RPMI8226 (cell line): ENCODE measurements at places on chromosomes 13 and 19.

GRCh38 chr19:15813916-15814315, 1.5 kb downstream of the OR10H1 start:
- no peak for DNase-seq

DNA sequence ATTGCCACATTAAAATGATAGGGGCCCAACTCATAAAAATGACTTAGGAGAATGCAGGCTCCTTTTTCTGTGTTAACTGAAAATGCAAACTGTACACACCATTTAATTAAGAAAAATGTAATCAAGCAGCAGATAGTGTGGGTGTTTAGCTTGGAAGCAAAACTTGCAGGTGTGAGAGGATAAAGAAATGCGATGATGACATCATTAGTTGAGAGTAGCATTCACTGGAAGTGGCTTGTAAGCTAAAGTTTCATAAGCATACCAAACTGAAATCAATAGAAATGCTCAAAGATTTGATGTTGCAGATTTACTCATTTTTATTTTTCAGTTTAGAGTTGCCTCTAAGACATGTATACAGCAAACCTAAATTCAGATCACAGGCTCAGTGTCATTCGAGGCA, 86.6 kb downstream of the PRR20E start:
- peak; percentile 3 for DNase-seq

DNA sequence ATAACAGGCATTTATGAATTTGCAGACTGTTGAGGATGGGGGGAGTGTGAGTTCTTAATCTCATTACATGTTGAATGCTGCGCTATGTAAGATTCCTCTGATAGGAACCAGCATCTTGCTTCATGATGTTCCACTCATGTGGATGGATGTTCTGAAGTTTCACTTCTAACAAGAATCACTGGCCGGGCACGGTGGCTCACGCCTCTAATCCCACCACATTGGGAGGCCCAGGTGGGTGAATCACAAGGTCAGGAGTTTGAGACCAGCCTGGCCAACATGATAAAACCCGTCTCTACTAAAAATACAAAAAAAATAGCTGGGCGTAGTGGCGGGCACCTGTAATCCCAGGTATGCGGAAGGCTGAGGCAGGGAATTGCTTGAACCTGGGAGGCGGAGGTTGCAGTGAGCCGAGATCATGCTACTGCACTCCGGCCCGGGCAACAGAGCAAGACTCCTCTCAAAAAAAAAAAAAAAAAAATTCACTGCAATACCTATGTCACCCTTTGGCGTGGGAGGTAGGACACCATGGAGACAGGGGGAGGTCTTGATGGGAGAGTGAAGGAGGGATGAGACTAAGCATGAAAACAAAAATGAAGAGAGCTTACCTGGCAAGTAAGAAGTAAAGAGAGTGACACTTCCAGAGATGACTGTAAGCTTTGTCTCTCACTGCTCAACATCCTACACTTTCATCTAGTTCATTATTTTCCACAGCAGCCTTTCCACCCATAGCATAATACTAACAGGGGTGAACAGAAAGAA, 133.0 kb downstream of the DCT start:
- DNase-seq = no peak

- DNase-seq = no peak
These were observed 1.4 kb downstream of the SIAH3 start for GRCh38 chr13:45850027-45850613.

DNA sequence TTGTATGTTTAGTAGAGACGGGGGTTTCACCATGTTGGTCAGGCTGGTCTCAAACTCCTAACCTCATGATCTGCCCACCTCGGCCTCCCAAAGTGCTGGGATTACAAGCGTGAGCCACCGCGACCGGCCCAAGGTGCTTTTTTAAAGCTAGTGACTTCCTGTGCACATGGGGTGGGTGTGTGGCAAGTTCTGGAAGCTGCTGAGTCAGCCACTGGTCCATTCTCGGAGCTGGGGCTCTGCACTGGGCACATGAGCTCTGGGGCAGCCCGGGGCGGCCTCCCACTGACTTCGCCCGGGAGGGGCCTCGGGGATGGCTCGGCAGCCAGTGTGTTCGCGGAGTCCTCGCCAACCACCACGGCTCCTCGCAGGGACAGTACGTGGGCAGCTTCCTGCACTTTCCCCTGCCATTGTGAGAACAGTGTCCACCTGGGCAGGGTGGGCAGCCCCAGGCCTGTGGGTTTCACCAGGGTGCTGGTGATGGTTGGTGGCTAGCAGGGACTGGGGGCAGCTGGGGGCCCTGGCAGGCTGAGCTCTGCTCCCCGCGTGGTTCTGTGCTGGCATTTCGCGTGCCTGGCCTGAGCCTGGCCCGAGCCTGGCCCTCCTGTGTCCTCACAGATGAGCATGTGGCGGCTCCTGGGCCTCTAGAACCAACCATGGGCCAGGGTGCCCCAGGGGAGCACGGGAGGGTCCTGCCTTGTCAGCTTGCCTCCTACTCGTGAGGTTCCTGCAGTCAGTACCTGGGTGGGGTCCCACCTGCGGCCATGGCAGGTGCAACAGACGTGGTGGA, 12.2 kb downstream of the CBARP start:
- DNase-seq = no peak

GRCh38 chr19:30391052-30391451, 18.9 kb downstream of the ZNF536 start:
- no peak for DNase-seq

DNA sequence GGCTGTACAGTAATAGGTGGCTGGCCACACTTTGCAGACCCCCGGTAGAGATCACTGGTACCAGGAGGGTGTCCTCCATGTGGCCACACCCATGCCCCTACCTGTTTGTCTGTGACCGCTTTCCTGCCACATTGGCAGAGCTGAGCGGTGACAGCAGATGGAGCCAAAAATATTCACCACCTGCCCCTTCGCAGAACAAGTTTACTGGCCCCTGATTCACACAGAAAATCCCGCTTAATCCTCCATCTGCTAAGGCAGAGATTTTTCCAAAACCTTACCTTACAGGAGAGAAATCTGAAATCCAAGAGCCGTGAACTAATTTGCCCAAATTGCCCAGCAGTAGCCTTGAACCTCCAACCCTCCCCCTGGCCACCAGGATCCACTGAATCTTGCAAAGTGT, 52.1 kb downstream of the MYO9B start:
- no peak for DNase-seq

- DNase-seq = no peak
These were observed 42.8 kb downstream of the SLC6A16 start for GRCh38 chr19:49282184-49282583.

DNA sequence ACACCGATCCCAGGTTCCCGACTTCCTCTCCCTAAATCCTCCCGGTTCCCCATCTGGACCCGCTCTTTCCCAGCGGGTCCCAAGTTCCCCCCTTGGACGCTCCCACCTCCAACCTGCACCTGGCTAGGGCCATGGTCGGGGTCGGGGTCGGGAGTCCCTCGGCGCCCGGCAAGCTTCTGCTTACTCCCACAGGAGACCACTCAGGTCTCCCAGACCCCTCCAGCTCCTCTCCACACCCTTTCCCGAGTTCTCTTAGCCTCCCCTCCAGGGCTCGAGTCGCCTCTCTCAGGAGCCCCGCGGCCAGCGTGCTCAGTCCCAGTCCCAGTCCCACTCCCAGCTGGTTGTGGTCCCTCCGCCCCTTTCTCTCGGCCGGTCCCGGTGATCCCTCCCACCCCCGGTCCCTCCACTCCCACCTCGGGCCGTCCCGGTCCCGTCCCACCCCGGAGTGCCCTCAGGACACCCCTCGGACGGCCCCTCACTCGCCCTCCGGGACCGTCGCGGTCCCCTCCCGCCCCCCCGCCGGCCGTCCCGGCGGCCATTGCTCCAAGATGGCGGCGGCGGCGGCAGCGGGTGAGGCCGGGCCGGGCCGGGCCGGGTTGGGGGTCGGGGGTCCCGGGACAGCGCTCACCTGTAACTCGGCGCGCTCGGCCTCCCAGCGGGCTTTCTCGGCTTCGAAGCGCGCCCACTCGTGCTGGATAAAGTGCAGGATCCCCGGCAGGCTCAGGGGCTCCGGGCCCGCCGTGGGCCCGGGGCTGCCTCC, at the start of gene FKRP:
FKRP (plus strand) TSS at position 537 of the 760 bp plus-strand sequence. CDS start 9,394 bp downstream, outside the sequence.
- DNase-seq = peak; percentile 10

DNA sequence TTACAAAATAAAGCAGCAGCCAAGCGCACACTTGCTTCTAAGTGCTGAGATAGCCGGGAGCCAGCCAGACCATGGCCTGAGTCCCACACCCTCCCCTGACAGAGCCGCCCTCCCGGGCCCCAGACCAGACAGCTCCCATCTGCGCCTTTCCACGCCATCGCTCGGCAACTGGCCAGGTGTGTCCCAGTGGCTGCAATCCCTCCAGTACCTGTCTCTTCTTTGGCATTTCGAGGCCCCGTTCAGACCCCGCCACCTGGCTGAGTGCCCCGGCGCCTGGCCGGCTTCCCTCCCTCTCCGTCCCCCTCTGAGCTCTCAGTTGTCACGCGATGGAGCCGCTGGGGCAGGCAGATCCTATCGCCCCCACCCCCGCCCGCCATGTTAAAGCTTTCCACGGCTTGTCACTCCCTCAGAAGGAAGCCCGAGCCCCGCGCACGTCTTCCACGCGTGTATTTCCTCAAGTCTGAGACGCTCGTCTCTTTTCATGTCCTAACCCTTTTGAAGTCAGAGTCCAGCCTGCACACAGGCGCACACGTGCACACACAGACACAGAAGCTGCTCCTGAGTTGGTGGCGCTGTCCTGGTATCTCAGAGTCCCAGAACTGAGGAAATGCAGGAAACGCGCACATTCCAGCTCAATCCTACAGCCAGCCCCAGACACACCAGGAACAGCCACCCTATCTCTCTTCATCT, 7.9 kb downstream of the MLLT1 start:
- no peak for DNase-seq

GRCh38 chr13:112105244-112105681, 38.3 kb downstream of the SOX1 start:
- DNase-seq = no peak

- DNase-seq = no peak
These were observed 5.2 kb downstream of the CHAMP1 start for GRCh38 chr13:114319441-114319913.

DNA sequence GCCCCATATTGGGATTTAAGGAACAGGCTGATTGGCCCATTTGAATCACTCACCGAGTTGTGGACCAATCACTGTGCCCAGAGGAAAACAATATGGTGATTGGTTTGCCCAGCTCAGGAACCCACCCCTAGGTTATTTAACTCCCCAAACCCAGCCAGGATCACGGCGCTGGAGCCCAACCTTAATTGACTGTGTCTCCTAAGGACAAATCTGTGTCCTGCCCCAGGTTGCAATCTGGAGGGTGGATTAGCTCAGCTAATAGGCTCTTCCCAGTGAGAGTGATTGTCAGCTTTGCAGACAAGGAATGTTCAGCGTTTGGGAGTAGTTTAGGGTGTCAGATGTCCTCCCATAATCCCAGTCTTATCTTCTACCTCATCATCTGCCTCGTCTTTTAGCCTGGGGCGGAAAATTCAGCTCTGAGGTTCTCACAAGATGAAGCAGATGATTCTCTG, 3.5 kb upstream of the ZNF358 start:
- DNase-seq = no peak

- peak; percentile 50 for DNase-seq
These were observed 1.4 kb downstream of the STK11 start for GRCh38 chr19:1206864-1207450.

DNA sequence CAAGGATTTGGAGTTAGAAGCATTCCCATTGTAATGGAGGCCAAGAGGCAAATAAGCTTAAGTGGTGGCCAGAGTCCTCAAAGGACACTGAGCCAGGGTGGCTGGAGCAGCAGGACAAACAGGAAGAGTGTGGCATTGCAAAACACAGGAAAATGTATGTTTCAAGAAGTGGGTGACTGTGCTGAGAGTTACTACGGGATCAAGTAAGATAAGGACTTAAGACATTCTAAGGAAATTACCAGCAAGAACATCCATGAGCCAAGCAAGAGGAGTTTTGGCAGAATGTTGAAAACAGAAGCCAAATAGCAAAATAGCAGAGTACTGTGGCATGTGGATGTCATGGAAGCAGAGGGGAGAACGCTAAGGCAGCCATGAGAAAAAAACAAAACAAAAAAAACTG, 104.2 kb downstream of the RAP2A start:
- DNase-seq = no peak

GRCh38 chr19:38180071-38180470, 44.0 kb downstream of the DPF1 start:
- DNase-seq = no peak

DNA sequence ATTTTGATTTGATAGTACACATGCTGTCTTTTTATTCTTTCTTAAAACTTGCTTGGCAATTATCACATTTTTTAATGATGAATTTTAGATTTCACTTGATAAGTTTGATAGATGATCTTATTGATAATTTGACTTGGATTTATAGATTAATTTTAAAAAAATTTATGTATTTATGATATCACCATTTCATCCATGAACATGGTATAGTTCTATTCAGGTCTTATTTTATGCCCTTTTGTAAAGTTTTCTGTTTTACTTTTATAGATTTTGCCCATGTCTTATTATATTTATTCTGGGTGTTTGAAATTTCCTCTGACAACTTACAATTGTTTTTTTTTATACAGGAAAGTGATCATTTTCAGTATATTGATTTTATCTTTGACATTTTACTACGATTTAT, 39.5 kb downstream of the ZNF536 start:
- DNase-seq = no peak

DNA sequence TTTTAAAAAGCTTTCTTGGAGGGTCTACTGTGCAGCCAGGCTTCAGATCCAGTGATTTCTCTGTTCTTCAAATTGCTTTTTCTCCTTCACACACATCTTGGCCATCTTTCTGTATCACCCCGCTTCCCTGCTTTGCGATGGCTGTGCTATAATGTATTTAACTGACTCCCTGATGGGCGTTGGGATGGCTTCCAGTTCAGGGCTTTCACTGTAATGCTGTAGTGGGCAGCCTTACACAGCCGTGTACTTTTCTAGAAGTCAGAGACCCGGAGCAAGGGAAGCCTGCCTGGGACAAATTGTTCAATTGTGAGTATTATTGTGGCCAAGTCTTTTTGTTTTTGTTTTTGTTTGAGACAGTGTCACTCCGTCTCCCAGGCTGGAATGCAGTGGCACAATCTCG, 19.4 kb upstream of the PAK4 start:
- DNase-seq = no peak

DNA sequence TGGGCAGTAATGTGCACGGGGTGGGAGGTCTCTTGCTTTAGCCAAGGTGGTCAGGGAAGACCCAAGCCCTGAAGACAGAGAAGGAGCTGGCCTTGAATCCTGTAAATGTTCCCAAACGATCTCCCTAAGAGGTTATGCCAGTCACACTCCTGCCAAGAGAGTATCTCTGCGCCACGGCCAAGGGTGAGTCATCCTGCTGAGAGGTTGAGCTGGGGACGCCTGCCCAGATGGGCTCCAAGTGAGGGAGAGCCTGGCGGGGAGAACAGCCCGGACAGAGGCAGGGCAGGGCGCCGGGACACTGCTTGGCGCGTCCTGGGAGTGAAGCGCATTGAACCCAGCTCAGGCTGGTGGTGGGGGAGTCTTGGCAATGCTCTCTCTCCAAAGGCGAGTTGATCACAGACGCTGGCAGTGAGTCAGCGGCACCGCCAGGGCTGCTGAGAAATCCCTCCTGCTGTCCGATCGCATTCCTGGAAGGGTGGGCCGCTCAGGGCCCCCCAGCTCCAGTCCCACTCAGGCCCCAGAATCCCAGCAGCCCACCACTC, 16.4 kb downstream of the SULT2B1 start:
- DNase-seq = peak; percentile 46

- no peak for DNase-seq
These were observed 165.2 kb downstream of the STK24 start for GRCh38 chr13:98411617-98412265.
